Sigmoid colon (tissue), 7 donors: ENCODE measurements at places on chromosomes 11 and 22. TPM values are rescaled to one million over a fixed set of nuclear protein-coding genes. Genes with fewer than 3 reads are reported as not detected.
A peak's percentile ranks its signal among the peaks of the same experiment; 100 is the strongest.

GRCh38 chr11:35946766-35947165 is 2.9 kb downstream of the LDLRAD3 start:
- no peak for DNase-seq
- no peaks in the 10 kb centered on the region for H3K27me3 ChIP-seq
- H3K27ac ChIP-seq: no peak overlapping the region
- H3K36me3 ChIP-seq: no peaks in the 10 kb centered on the region
- no peak overlapping the region for H3K4me3 ChIP-seq

The SLC17A6 gene
- not detected for total RNA-seq

- H3K4me3 ChIP-seq: no peak overlapping the region
- no peaks in the 10 kb centered on the region for H3K27me3 ChIP-seq
- DNase-seq: no peak
- no peaks in the 10 kb centered on the region for H3K36me3 ChIP-seq
Measured at GRCh38 chr11:88469561-88470225, 132.2 kb upstream of the CTSC start.

The PIH1D2 gene
- total RNA-seq: 2.0 TPM

The APOA5 gene
- total RNA-seq: not detected

GRCh38 chr11:122664188-122664587 is 8.7 kb downstream of the UBASH3B start:
- no peak overlapping the region for H3K27ac ChIP-seq
- H3K4me3 ChIP-seq: no peak overlapping the region
- no peaks in the 10 kb centered on the region for H3K27me3 ChIP-seq
- H3K4me1 ChIP-seq: no peaks in the 10 kb centered on the region
- DNase-seq: no peak

GRCh38 chr11:59040607-59041006 is 45.5 kb upstream of the GLYATL1B start:
- H3K36me3 ChIP-seq: no peaks in the 10 kb centered on the region
- no peak for DNase-seq
- H3K27ac ChIP-seq: no peak overlapping the region
- H3K4me3 ChIP-seq: no peak overlapping the region
- H3K4me1 ChIP-seq: no peaks in the 10 kb centered on the region
- no peaks in the 10 kb centered on the region for H3K27me3 ChIP-seq

- no peak for DNase-seq
- H3K4me3 ChIP-seq: no peak overlapping the region
- H3K36me3 ChIP-seq: no peaks in the 10 kb centered on the region
Measured at GRCh38 chr11:6844356-6844755, 1.1 kb upstream of the OR10A5 start.

DNA sequence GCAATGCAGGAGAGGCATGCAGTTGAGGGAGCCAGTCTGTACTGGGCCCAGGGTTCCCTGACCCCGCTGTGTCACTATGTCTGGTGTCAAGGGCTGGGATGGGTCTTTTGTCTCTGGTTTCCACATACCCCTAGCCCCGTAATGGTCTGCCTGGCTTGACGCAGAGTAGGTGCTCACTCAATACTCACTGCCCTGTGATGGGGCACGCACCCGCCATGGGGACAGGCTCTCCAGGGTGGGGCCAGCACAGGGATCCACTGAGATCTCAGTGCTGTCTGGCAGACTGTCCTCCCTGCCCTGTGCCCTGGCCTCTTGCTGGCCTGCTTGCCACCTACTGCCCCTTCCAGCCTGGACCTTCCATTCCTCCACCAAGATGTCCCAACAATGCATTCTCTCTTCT is 101.7 kb upstream of the CD82 start:
- H3K4me3 ChIP-seq: no peak overlapping the region
- H3K36me3 ChIP-seq: no peaks in the 10 kb centered on the region

- H3K27me3 ChIP-seq: no peaks in the 10 kb centered on the region
- no peak overlapping the region for H3K4me3 ChIP-seq
- DNase-seq: peak; percentile 67
- peak overlapping the region; percentile 67 for H3K27ac ChIP-seq
Measured at GRCh38 chr22:35313311-35314121, 13.8 kb downstream of the TOM1 start.

The GRAP2 gene
- 0.68 TPM for total RNA-seq

DNA sequence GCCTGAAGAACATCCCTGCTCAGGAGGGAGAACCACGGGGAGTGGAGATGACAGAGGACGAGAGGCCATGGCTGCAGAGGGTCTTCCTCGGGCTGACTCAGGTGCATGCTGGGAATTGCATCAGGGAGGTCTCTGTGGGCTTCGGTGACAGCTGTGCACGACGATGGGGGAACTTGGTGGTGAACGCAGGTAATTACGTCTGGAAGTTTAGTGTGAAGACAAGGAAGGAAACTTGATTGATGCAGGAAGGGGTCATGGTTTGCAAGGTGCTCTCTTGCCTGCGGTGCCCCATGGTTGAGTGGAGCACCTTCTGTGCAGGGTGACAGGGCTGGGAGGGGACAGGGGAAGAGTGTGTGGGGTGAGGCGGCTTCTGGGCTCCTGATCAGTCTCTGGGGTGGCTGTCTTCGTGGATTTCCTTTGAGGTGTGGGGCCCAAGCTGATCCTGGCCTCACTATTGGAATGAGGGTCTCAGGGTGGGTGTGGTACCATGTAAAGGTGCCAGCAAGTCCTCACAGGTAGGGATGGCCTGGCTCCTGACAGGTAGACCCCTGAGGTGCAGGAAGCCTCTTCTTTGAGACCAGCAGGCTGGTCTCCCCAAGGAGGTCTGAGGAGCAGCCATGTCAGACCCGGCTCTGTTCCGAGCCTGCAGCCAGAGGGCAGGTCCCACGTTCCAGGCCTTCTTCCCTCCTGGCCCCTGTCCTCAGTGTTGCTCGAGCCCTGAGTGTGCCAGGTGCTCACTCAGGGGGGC is 1020.1 kb downstream of the TBC1D22A start:
- H3K27ac ChIP-seq: no peak overlapping the region
- H3K27me3 ChIP-seq: peaks cover 5% of the 10 kb centered on the region
- no peaks in the 10 kb centered on the region for H3K36me3 ChIP-seq

- peak overlapping the region; percentile 17 for H3K4me3 ChIP-seq
- DNase-seq: peak; percentile 66
- H3K27ac ChIP-seq: peak overlapping the region; percentile 42
- peaks cover 10% of the 10 kb centered on the region for H3K4me1 ChIP-seq
Measured at GRCh38 chr11:69939551-69940245, 120.5 kb upstream of the FGF3 start.

DNA sequence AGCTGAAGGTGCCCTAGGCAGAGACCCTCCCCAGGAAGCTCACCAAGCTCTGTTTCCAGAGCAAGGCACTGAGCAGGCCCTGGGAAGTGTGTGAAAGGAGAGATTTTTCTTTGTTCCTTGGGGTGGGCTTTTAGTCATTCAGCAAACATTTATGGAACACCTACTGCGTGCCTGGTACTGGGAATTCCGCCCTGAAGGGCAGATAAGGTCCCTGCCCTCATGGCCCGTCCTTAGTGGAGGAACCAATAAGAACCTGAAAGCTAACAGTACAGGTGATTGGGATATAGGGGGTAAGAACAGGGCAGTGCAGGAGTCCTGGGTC is 3.9 kb downstream of the TMEM134 start:
- no peaks in the 10 kb centered on the region for H3K36me3 ChIP-seq
- peak overlapping the region; percentile 95 for H3K27ac ChIP-seq
- H3K27me3 ChIP-seq: no peaks in the 10 kb centered on the region
- peak overlapping the region; percentile 48 for H3K4me3 ChIP-seq
- no peaks in the 10 kb centered on the region for H3K4me1 ChIP-seq
- no peak for DNase-seq

The FLRT1 gene
- total RNA-seq: 2.9 TPM

DNA sequence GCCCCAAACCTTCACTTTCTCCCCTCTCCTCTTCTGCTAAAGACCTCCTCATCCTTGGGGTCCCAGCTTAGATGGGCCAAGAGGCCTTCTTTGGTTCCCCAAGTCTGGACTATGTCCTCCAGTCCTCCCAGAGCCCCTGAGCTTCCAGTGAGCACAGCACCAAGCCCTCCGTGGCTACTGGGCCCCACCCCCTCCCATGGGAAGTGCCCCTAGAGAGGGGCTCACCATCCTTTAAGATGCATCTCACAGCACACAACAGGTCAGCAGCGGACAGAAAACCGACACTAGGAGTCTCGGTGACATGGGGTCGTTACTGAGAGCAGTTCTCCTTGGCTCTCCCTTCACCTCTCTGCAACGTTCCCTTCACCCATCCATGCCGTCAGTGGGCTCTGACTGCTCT is 2.7 kb downstream of the LRRC32 start:
- peaks cover 25% of the 10 kb centered on the region for H3K27me3 ChIP-seq
- no peaks in the 10 kb centered on the region for H3K4me1 ChIP-seq
- no peaks in the 10 kb centered on the region for H3K36me3 ChIP-seq
- H3K4me3 ChIP-seq: peak overlapping the region; percentile 57

GRCh38 chr22:45876136-45877035 is 100.6 kb downstream of the WNT7B start:
- H3K4me1 ChIP-seq: no peaks in the 10 kb centered on the region
- DNase-seq: peak; percentile 56
- no peak overlapping the region for H3K27ac ChIP-seq
- H3K4me3 ChIP-seq: no peak overlapping the region
- H3K36me3 ChIP-seq: no peaks in the 10 kb centered on the region

GRCh38 chr11:102868339-102868738 is 6.4 kb downstream of the MMP12 start:
- peak overlapping the region; percentile 66 for H3K27ac ChIP-seq
- no peak overlapping the region for H3K4me3 ChIP-seq
- no peaks in the 10 kb centered on the region for H3K36me3 ChIP-seq
- no peaks in the 10 kb centered on the region for H3K27me3 ChIP-seq
- H3K4me1 ChIP-seq: peaks cover 39% of the 10 kb centered on the region

The KCNJ5 gene
- total RNA-seq: 3.6 TPM

- H3K27ac ChIP-seq: no peak overlapping the region
- H3K4me1 ChIP-seq: peaks cover 26% of the 10 kb centered on the region
- H3K4me3 ChIP-seq: no peak overlapping the region
- no peak for DNase-seq
Measured at GRCh38 chr11:8086001-8086479, 5.0 kb downstream of the TUB start.

DNA sequence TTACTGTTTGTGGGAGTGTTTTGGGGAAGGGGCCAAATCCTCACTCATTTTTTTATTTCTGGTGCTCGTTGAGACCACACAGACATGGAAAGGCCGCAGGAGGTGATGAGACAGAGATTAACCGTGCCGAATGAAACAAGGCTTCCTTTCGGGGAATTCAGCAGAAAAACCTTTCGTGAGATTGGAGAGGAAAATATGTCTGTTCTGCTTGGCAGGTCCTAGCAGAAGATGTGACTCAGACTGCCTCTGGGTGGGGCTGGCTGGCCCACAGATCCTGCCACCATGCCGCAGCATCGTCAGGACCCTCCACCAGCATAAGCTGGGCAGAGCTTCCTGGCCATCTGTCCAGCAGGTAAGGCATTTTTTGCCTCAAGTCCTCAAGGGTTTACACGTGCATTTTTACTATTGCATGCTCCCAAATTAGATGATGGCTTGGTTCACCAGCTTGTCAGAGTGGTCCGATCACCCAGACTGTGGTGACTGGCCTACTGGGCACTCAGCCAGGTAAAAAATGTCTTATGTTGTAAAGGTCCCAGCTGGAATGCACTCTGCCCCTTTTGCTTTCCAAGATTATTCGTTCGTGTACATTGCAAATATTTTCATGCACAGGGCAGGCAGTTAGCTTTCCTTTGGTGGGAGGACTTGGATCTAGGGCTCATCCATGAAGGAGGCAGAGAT is 1.5 kb downstream of the DDB2 start:
- H3K27me3 ChIP-seq: no peaks in the 10 kb centered on the region
- no peak for DNase-seq
- peak overlapping the region; percentile 93 for H3K27ac ChIP-seq
- H3K36me3 ChIP-seq: no peaks in the 10 kb centered on the region
- peaks cover 23% of the 10 kb centered on the region for H3K4me1 ChIP-seq
- H3K4me3 ChIP-seq: peak overlapping the region; percentile 70

GRCh38 chr22:41532908-41533825 is 11.1 kb downstream of the POLR3H start:
- DNase-seq: peak; percentile 87
- peaks cover 13% of the 10 kb centered on the region for H3K4me1 ChIP-seq

DNA sequence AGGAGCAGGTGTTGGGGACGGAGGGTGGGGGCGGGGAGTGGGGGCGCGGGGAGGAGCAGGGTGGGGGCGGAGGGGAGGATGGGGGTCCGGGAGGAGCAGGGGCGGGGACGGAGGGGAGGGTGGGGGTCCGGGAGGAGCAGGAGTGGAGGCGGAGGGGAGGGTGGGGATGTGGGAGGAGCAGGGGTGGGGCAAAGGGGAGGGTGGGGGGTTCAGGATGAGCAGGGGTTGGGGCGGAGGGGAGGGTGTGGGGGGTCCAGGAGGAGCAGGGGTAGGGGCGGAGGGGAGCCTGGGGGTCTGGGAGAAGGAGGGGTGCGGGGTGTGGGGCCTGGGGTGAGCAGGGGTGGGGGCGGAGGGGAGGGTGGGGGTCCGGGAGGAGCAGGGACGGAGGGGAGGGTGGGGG is 17.1 kb downstream of the CRELD2 start:
- H3K36me3 ChIP-seq: no peaks in the 10 kb centered on the region
- H3K4me1 ChIP-seq: no peaks in the 10 kb centered on the region
- DNase-seq: no peak
- no peaks in the 10 kb centered on the region for H3K27me3 ChIP-seq
- peak overlapping the region; percentile 96 for H3K27ac ChIP-seq
